ENCODE measurements at places on chromosomes 5 and 9. TPM values are rescaled to one million over a fixed set of nuclear protein-coding genes. Genes with fewer than 3 reads are reported as not detected.

GRCh38 chr5:81003811-81004386, 43.7 kb downstream of the RASGRF2 start:
- DNase-seq, result no peak

DNA sequence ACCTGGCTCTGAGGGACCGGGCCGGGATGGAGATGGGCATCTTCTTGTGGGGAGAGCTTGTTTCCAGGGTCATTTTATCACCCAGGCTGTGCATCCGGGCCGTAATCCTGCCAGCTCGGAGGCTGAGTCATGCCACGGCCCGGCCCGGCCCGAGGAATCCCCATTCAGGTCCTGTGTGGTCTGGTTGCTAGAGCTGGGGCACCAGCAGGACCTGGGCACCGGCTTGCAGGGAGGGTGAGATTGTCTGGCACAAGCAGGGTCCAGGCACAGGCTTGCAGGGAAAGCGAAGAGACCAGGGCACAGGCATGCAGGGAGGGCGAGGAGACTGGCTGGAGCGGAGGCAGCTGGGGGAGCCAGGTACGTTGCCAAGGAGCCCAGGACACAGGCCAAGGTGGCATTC, 106.8 kb downstream of the RXRA start:
- peak; percentile 31 for DNase-seq

GRCh38 chr5:125376059-125376641, 629.7 kb upstream of the ZNF608 start:
- DNase-seq, result no peak

GRCh38 chr5:124797665-124798087, 51.2 kb upstream of the ZNF608 start:
- no peak for DNase-seq

- DNase-seq, result peak; percentile 51
These were observed 174.0 kb downstream of the MAN2A1 start for GRCh38 chr5:109863752-109864151.

DNA sequence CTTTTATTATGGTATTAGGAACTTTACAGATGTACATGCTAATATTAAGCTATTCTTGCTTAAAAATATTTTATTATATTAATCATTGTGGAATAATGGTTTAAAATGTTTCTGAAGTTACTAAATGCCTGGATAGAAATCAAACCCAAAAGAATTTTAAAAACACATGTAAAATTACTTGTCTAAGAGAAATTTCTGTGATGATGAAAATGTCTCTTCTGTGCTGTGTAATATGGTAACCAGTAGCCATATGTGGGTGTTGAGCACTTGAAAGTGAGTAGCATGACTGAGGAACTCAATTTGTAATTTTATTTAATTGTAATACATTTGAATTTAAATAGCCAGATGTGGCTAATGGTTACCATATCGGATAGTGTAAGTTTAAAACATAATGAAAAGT, 66.7 kb upstream of the HSPB3 start:
- DNase-seq, result peak; percentile 43

DNA sequence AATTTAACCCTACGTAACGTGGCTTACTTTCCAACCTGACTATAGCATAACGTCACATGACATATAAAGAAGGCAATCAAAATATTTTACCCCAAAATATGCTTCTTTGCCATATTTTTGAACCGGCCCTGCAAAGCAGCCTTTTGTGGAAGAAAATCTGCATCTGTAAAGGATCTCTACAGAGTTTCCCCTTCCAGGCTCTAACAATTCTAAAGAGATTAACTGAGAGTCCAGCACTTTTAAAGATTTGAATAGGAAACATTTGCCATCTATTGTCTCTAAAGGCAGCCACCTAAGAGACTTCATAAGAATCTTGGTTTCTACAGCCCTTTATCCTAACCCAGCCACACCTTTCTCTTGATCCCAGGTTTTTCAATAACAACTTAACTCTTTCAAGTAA, 22.7 kb downstream of the AP3B1 start:
- no peak for DNase-seq

GRCh38 chr5:94891972-94892371, 273.5 kb downstream of the SLF1 start:
- DNase-seq, result no peak

- no peak for DNase-seq
These were observed 7.8 kb downstream of the KLHL3 start for GRCh38 chr5:137728048-137728447.

GRCh38 chr5:112552791-112553190, 133.7 kb upstream of the EPB41L4A start:
- no peak for DNase-seq

- peak; percentile 46 for DNase-seq
These were observed 415.4 kb upstream of the GRAMD2B start for GRCh38 chr5:126007841-126008240.

- peak; percentile 44 for DNase-seq
These were observed 79.5 kb downstream of the MVB12B start for GRCh38 chr9:126406075-126406667.

DNA sequence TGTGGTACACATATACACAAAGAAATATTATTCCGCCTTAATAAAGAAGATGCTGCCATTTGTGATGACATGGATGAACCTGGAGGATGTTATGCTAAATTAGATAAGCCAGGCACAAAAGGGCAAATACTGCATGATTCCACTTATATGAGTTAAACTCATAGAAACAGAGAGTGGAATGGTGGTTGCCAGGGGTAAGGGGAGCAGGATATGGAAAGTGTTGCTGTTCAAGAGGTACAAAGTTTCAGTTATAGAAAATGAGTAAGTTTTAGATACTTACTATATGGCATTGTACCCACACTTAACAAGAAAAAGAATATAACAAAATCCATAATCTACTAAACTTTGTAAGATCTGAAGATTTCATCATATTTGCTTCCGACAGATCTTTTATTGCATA, 252.2 kb downstream of the SYK start:
- DNase-seq, result no peak

DNA sequence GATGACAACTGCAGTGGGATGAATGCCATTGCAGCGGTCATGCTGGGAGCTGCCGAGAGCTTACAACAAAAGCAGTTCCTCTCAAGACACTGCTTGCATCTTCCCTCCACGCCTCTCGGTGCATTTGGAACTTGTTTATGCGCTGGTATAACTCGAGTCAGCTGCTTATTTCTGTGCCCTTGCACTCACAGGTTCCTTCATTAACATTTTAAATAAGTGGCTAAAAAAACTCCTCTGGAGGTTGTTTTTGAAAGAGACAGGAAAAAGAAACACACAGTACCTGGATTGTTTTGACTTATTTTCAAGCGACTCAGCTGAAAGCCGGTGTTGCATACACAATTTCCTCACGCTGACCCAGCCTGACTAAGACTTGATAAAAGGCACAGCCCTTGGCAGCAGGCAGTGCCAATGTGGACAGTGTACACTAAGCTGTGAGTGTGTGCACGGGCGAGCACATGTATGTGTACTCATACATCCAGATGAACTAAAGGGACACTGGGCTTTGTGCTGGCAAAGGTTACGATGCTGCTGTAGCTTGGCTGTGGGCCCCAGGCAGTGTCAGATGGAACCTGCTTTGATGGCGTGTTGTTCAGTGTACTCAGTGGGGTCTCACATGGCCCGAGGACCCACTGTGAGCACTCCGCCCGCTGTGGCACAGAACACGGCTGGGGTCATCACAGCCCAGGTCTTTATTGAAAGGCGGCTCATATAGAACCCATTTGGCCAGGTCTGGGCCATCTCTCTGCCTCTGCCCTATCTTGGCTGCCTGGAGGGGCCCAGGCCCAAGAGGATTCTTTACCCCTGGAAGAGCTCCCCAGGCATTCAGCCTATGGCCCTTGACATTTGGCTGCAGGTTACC, 92.3 kb downstream of the ANKRD33B start:
- DNase-seq, result peak; percentile 43

- DNase-seq, result peak; percentile 52
These were observed 7.6 kb upstream of the FAM240B start for GRCh38 chr9:38727497-38728001.

GRCh38 chr5:179292202-179292601, 53.1 kb downstream of the ADAMTS2 start:
- no peak for DNase-seq

Gene SLC6A19
- total RNA-seq, result not detected

Gene PRDM9
- not detected for total RNA-seq

Gene PLCXD3
- 13.0 TPM for total RNA-seq

Gene SLC36A2
- total RNA-seq, result not detected

Gene IQGAP2
- 2.5 TPM for total RNA-seq

Gene ADAMTS13
- 2.1 TPM for total RNA-seq

Gene MARCOL
- total RNA-seq, result not detected

Gene RELL2
- total RNA-seq, result 6.6 TPM

Gene FCN2
- not detected for total RNA-seq

Gene SECISBP2
- total RNA-seq, result 32.6 TPM

Gene PCDHGA6
- total RNA-seq, result 7.4 TPM
